ENCODE measurements at places on chromosomes 2 and 18. TPM values are rescaled to one million over a fixed set of nuclear protein-coding genes. Genes with fewer than 3 reads are reported as not detected.

The RAB12 gene
- total RNA-seq = 46.7 TPM

The BUB1 gene
- not detected for total RNA-seq

The CNDP1 gene
- total RNA-seq = not detected

The KLHL41 gene
- 0.66 TPM for total RNA-seq

The FNDC4 gene
- 39.6 TPM for total RNA-seq

The MC2R gene
- total RNA-seq = not detected

The ABCG5 gene
- total RNA-seq = not detected

The HOXD1 gene
- 1.8 TPM for total RNA-seq

The ARHGEF4 gene
- total RNA-seq = 4.8 TPM

The CCDC148 gene
- 0.82 TPM for total RNA-seq

The HOXD8 gene
- total RNA-seq = 12.2 TPM

The NLRC4 gene
- 18.9 TPM for total RNA-seq

The SH3RF3 gene
- total RNA-seq = 6.6 TPM

The CAPN14 gene
- total RNA-seq = not detected

The CACNB4 gene
- 3.0 TPM for total RNA-seq

The GPR45 gene
- not detected for total RNA-seq

The LYG2 gene
- not detected for total RNA-seq

The COA5 gene
- 48.7 TPM for total RNA-seq

The PLEK gene
- total RNA-seq = 62.9 TPM

The GKN1 gene
- not detected for total RNA-seq

The IRS1 gene
- total RNA-seq = 11.9 TPM

The UNC80 gene
- total RNA-seq = not detected

The ZNF516 gene
- total RNA-seq = 18.3 TPM

The ATP6V1C2 gene
- 2.6 TPM for total RNA-seq

The SOX11 gene
- not detected for total RNA-seq

The PROM2 gene
- total RNA-seq = 0.49 TPM

The DPP4 gene
- total RNA-seq = 17.8 TPM

The ZSWIM2 gene
- not detected for total RNA-seq

The KYNU gene
- total RNA-seq = 3.4 TPM

The FSIP2 gene
- total RNA-seq = 0.85 TPM

The LINC00305 gene
- total RNA-seq = not detected

The CEP76 gene
- 5.1 TPM for total RNA-seq

The FAM237A gene
- total RNA-seq = not detected

The NGEF gene
- total RNA-seq = 0.16 TPM

The ANKRD62 gene
- not detected for total RNA-seq

The REG3A gene
- not detected for total RNA-seq

The UGT1A5 gene
- total RNA-seq = not detected

The PRSS56 gene
- total RNA-seq = not detected

The HJURP gene
- total RNA-seq = 2.0 TPM

The CHRNG gene
- not detected for total RNA-seq

The SERPINB4 gene
- total RNA-seq = not detected

The KCTD18 gene
- total RNA-seq = 26.0 TPM

The STPG4 gene
- total RNA-seq = not detected

The RUFY4 gene
- total RNA-seq = 2.4 TPM

The AKAIN1 gene
- total RNA-seq = not detected

The UGT1A4 gene
- total RNA-seq = not detected

The SLC14A1 gene
- total RNA-seq = 0.85 TPM

The CNTNAP5 gene
- total RNA-seq = not detected

The KCNF1 gene
- total RNA-seq = not detected
